ENCODE measurements at places on chromosomes 2 and 18.
A peak's percentile ranks its signal among the peaks of the same experiment; 100 is the strongest.

DNA sequence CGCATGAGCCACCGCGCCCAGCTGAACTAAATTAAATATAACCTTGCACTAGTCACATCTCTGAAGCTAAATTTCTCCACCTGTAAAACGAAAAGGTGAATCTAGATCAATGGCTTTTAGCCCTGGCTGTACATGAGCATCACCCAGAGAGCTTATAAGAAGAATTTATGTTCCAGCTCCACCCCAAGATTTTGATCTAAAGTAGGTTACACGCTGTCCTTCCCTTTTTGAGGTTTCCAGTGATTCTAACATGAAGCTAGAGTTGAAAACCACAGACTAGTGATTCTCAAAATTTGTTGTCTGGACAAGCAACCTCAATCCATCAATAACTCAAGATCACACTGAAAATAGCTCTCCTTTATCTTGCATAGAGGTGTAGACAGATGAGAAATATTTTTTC, 208.8 kb upstream of the CRIM1 start:
- no peak for DNase-seq

- DNase-seq, result no peak
Observed at GRCh38 chr2:59276033-59276432, 1034.9 kb upstream of the FANCL start.

DNA sequence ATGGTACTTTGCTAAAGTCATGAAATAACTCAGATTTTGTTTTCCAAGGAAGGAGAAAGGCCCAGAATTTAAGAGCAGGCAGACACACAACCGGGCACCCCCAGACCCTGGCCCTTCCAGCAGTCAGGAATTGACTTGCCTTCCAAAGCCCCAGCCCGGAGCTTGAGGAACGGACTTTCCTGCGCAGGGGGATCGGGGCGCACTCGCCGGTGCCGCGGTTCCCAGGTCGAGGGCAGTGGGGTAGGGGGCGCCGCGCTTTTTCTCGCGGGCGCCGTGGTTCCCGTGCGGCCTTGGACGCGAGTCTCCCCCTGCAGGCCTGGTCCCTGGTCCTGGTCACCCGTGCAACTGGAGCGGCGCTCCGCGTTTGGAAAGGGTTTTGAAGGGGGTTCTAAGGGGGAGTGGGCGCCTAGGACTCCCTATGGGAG, 1.2 kb downstream of the ZNF236 start:
- DNase-seq, result no peak

- DNase-seq, result no peak
Observed at GRCh38 chr2:240579071-240579762, 7.3 kb upstream of the CAPN10 start.

GRCh38 chr2:45892757-45893156, 241.3 kb downstream of the PRKCE start:
- DNase-seq, result no peak

- DNase-seq, result no peak
Observed at GRCh38 chr18:28905509-28905908, 728.6 kb upstream of the CDH2 start.

- DNase-seq, result peak; percentile 11
Observed at GRCh38 chr18:9017167-9017904, 85.2 kb upstream of the NDUFV2 start.

GRCh38 chr2:74292751-74293150, 50.5 kb downstream of the SLC4A5 start:
- no peak for DNase-seq

DNA sequence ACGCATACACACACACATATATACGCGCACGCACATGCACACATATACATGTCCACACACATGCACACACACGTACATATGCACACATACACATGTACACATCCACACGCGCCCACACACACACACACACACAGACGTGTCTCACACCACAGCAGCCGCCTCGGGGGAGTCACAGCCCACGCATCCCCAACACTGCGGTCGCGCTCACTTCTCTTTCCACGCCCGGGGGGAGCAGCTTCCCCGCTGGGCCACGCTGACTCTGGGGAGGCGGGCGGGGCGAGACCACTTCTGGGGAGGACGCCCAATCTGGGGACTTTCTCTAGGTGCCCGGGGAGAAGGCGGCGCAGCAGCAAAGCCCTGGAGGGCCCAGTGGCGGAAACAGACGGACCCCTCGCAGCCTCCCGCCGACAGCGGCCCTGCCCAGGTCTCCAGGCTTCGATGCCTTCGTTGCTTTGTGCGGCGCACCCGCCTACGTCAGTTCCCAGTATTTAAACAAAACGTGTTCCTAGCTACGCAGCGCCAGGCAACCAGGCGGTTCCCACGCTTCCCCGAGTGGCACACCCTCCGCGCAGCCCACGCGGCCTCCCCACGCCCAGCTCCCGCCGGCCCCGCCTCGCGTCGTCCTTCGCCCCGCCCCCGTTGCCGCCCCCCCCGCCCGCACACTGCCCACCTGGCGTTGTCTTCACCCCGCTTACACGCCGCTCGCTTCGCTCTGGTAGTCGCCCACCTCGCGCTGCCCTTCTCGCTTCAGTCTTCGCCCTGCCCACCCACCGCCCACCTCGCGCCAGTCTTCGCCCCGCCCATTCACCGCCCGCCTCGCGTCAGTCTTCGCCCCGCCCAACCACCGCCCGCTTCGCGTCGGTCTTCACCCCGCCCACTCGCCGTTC, 810 bp upstream of the RBFA start:
- peak; percentile 16 for DNase-seq

GRCh38 chr18:46226461-46226860, 122.3 kb downstream of the HAUS1 start:
- DNase-seq, result no peak
